HFF-Myc (cell line): ENCODE measurements at places on chromosomes 6 and 20.

- no peak for DNase-seq
These were observed 247.5 kb downstream of the TMEM242 start for GRCh38 chr6:157075549-157076450.

GRCh38 chr6:395432-396125 lies 4.0 kb downstream of the IRF4 start:
- no peak for DNase-seq

DNA sequence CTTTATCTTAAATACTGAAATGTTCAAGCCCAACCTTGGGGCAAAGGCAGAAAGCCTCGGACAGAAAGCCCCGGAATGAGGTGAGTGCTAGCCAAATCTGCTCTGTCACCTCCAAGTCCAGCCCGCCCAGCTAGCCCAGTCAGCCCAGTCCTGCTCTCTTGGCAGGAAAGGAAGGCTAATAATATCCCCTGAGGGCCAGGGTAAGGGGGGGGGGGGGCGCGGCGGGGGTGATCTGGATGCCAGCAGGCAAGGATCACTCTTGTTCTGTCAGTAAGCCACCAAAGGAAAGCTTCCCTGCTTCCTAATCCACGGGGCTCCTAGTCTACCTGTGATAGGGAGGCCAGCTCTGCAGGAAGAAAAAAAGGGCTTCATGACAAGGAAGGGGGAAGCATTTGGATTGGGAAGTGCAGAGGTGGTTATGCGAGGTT lies 1.1 kb downstream of the NDRG3 start:
- DNase-seq, result no peak

GRCh38 chr6:78523622-78524021 lies 343.7 kb upstream of the IRAK1BP1 start:
- DNase-seq, result no peak

GRCh38 chr20:39259010-39259803 lies 297.1 kb downstream of the DHX35 start:
- no peak for DNase-seq

- no peak for DNase-seq
These were observed at the start of gene SYNDIG1 for GRCh38 chr20:24469116-24469893. Gene SYNDIG1 (plus strand): TSS chr20:24469629. CDS start chr20:24543098, 73,469 bp downstream.

DNA sequence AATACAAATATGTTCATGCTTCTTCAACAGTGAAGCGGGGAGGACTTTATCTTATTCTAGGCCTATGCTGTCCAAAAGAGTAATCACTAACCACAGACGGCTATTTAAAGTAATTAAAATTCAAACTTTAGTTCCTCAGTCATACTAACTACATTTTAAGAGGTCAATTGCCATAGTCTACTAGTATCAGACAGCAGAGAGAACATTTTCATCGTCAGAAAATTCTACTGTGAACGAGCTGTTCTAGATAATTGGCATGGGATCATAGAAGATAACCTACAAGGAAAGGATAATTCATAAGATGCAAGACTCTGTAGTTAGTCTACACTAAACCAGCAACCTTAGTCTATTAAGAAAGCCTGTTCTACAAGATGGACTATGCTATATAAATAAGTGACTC lies 44.4 kb downstream of the PRKN start:
- DNase-seq, result no peak

GRCh38 chr6:106390088-106390487 lies 29.6 kb downstream of the CRYBG1 start:
- no peak for DNase-seq

DNA sequence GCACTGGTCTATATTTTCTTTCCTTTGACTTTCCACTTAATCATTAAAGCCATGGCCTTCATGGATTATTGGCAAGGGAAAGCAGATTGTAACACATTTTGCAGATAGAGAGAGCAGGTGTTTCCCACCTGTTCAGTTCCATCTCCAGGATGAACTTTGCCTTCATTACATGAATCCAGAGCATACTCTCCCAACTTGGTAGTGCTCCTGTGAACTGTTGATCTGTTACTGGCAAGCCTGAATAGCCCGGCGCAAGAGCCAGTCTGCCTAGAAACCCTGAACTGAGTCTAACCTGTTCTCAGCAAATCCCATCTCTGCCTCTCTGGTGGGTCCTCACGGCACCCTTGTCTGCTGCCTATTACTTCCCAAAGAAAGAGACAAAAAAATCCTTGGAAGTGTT lies 210.3 kb downstream of the PLCB1 start:
- DNase-seq, result no peak

GRCh38 chr6:82094166-82094806 lies 153.3 kb downstream of the IBTK start:
- DNase-seq, result no peak

GRCh38 chr6:35247642-35248231 lies 11.8 kb upstream of the ZNF76 start:
- no peak for DNase-seq

- DNase-seq, result no peak
These were observed 16.3 kb downstream of the TRAF3IP2 start for GRCh38 chr6:111589366-111589765.

- no peak for DNase-seq
These were observed 13.5 kb upstream of the MOXD1 start for GRCh38 chr6:132414761-132415160.

- no peak for DNase-seq
These were observed 101.5 kb downstream of the ZFP64 start for GRCh38 chr20:52090035-52090434.

DNA sequence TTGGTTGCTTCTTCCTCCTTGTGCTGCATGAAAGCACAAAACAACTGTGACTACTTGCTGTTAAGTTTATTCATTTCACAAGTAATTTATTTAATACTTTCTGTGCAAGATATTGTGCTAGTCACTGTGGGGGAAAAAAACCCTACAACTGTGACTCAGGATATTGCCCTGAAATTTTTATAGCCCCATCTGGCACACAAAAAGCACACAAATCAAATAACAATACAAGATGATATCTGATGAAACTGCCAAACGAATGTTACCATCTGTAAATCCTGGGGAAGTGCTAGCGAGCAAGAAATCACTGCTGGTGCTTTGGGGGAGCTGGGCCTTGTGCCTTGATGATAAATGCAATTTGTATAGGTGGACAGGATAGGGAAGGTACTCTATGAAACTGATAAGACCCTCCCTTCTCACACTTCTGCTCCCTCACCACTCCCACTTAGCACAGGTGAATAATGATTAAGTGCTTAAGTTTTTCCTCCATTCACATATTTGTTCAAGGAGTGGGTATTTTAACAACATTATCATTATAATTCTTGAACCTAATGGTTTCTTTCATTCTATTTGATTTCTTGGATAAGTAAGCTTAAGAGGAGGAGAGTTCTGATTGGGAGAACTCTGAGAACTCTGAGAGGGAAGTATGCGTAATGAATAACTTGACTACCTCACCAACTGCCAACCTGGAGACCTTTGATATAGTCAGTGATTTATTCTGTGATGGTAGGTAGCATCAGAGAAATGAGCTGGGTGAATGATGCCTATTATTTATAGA lies 115.3 kb downstream of the RTN4IP1 start:
- DNase-seq, result no peak

- peak; percentile 48 for DNase-seq
These were observed 106.8 kb upstream of the SIRPG start for GRCh38 chr20:1764136-1765033.

- no peak for DNase-seq
These were observed 628.0 kb downstream of the HTR1B start for GRCh38 chr6:76835293-76835692.

- DNase-seq, result no peak
These were observed 25.1 kb upstream of the PNPLA1 start for GRCh38 chr6:36244641-36245280.

DNA sequence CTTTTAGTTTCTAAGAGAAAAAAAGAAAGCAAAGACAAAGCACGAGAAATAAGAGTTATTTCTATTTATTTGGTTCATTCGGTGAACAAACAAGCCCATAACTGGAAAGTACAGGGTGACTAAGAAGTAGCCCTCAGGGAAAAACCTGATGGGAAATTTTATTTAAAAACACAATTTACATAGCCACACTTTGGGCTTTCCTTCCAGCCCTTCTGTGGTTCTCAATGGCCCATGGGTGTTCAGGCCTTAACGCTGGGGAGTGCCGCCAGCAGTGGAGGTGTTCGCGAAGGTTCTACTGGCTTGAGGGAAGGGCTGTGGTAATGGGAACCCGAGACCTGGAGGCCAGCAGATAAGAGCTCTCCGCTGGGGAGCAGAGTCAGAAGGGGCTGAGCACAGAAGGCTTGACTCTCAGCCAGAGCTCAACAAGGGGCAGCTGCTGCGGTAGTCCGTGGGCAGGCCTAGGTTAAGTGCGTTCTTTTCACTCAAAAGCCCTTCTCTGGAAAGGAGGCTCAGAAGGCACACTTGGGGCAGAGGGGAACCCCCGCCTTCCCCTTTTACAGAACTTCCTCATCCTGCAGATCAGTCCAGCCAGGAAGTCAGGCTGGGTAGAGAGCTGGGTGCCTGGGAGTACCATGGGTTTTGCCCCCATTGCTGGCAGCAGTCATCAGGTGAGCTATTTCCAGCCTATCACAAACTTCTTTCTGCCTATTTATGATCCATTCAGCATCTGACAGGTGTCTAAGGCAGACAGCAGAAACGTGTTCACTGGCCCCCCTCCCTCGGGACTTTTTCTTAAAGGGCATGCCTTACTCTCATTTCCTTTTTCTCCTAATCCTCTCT lies 8.8 kb upstream of the CD83 start:
- DNase-seq, result no peak

DNA sequence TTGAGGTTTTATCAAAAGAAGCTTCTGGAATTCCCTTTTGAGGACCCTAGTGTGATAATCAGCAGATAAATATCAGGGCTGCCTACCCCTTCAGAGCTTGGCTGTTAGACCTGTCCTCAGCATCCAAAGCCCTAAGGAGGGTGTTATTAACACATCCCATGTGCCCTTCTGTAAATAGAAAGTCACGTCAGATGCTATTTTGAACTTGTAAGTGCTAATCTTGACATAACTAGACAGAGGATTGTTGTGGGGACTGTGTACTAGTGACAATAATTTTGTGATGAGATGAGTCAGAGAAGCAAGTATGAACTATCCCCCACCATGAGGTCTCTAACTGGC lies 4.9 kb upstream of the LAMA4 start:
- no peak for DNase-seq

DNA sequence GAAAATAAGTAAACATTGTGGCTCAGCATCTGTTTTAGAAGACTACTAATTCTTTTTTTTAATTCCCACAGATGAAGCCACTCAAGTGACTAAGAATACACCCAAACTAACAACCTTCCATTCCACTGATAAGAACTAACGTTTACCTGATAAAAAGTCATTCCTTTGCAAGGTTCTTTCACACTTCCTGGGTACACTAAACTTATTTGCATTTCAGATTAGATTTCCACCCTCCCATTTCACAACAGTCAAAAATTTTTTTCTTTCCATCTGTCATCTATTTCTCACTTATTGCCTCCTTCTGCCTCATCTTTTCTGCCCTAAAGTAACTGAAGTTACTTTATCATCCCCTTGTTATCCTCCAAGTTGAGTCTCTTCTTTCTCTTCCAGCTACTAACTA lies 20.3 kb downstream of the MBOAT1 start:
- no peak for DNase-seq

DNA sequence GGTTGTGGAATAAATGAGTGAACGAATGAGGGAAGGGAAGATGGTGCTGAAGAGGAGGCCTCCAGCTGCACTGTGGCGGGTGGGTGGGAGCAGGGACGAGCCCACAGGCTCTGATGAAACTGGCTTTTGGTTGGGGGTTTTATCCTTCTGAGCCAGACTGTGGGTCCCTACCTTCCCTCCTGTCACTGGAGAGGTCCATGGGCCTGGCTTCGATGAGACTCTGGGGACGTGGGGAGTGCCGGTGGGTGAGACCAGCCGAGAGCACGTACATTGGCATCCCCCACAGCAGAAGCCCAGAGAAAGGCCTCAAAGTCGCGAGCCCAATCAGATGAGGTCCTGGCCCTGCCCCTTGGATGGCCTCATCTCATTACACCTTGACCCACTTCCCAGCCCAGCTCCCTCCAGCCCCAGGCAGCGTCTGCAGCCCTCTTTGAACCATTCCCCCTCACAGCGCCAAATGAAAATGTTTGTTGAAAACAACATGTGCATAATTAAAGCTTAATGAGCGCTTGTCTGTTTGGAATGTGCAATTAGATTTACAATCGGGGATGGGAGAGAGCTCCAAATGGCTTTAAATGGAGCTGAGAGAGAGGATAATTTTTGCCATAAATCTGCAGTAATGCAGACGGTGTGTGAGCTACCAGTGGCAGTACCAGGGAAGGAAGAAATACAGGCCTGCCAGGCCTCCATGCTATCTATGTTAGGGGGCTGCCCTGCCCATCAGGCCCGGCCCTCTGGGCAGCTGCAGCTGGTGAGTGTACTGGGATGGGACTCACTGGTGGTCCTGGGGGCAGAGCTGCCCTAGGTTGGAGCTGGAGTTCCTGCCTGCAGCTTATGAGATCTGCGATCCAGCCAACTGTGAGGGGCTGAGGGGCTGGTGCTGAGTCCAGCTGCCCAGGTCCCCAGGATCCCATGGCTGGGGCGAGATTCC lies 47.2 kb downstream of the TOX2 start:
- no peak for DNase-seq

DNA sequence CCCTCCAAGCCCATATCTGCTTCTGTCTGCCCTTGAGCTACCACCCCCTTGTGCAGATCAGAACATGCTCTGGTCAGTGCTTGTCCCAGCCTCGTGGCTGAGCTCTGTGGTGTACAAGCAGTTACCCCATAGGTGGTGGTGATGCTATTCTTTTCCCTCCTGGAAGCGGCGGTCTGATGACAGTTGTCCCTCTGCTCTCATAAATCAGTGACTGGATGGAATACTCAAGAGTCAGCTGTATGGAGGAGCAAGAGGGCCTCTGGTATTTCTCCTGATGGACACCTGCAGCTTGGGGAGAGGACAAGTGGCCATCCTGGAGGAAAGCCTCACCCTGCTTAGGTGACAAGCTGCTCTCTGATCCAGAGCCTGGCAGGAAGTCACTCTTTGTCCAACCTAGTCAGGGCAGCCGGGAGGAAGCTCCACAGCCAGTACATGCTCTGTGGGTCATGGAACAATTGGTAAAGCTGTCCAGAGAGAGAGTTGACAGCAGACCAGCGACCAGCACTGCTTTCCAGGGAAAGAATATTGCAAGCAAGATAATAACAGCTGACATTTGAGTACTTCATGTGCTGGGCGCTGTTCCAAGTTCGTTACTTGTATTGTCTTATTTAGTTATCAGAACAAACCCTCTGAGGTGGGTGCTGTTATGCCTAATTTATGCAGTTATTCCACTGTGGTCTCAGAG lies 47.1 kb downstream of the SCAND1 start:
- DNase-seq, result no peak

DNA sequence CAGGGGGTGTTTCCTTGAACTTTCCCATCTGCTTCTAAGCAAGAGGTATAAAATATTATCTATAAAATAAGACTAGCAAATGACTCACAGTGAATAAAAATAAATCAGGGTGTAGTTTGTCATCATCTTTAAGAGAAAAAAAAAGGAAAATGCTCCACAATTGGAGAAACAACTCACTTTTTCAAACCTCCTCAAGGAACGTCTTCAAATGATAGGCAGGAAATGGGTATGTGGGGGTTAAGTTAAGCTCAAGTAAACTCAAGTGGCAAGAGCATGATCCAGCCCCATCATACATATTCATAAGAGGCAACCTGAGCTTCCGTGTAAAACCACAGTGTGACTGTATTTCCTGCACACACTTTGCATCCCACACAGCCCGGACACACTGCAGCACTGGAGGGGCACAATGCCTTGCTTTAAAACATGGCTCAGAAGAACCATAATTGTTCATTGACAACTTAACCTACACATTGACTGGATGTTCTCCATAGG lies 58.5 kb upstream of the CEP85L start:
- DNase-seq, result peak; percentile 86

GRCh38 chr6:15588971-15589634 lies 73.7 kb downstream of the DTNBP1 start:
- DNase-seq, result peak; percentile 10
